Prostate gland (tissue), 2 donors: ENCODE measurements at places on chromosomes 6 and 20. TPM values are rescaled to one million over a fixed set of nuclear protein-coding genes. Genes with fewer than 3 reads are reported as not detected.

DNA sequence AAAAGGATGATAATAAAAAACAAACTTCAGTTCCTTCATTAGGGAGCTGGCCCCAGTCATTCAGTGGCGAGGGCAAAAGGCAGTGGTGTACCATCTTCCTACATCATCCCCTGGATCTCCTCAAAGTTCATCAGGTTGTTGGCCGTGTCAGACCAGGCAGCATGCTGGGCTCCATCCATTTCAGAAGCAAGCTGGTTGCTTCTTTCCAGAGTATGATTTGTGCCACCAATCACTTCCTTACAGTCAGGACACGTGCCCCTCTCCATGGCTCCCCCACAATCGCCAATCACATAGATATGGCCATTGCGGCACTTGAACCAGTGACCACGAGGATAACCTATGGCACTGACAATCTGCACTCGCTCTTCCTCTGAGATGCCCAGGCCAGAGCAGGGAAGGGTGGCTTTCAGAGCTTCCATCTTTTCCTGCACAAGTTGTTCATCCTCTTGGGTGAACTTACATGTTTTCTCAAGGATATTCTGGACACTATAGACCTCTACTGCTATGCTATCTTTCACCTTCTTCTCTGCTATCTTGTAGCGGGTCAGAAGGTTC lies 28.0 kb downstream of the DDX27 start:
- DNase-seq: no peak

GRCh38 chr6:156905801-156906200 lies 128.6 kb downstream of the ARID1B start:
- no peak for DNase-seq

DNA sequence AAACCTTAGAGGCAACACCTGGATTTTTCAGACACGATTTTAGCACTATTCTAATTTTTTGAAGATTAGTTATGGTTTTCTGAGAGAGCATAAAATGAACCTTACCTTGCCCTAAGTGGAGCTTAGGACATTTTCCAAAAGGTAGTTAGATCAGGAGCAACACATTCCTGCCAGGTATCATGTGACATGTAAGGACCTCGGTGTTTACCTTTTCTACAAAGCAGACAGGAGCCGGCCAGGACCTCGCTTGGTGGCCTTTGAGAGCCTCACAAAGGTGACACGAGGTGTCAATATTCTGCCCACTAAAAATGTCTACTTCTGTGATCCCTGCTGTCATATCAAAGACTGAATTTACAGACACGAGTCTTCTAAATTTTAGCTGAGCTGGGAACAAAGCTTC lies 174.9 kb downstream of the SMOC2 start:
- DNase-seq: peak; percentile 66

- DNase-seq: no peak
Observed at GRCh38 chr6:157535340-157536222, 154.6 kb downstream of the ZDHHC14 start.

DNA sequence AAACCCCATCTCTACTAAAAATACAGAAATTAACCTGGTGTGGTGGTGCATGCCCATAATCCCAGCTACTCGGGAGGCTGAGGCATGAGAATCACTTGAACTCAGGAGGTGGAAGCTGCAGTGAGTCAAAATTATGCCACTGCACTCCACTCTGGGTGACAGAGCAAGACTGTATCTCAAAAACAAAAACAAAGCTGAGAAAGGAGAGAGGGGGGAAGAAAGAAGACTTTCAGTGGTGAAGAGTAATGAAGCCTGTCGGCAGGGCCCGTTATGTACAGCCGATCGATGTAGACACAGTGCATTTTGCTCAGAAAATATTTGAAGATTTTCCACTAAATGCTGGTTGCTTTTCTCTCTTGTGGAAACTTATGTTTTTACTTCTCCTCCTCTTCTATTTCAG lies 13.8 kb downstream of the VAPB start:
- DNase-seq: no peak

GRCh38 chr6:53306819-53307347 lies 41.9 kb downstream of the ELOVL5 start:
- DNase-seq: no peak

DNA sequence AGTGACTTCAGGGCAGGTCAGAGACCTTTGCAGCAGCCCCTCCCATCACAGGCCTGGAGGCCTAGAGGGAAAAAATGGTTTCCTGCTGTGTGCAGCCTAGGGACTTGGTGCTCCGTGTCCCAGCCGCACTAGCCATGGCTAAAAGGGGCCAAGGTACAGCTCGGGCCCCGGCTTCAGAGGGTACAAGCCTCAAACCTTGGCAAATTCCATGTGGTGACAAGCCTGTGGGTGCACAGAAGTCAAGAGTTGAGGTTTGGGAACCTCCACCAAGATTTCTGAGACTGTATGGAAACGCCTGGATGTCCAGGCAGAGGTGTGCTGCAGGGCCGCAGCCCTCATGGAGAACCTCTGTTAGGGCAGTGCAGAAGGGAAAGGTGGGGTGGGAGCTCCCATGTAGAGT lies 34.0 kb downstream of the UBE3D start:
- DNase-seq: no peak

FOXS1 gene
- 8.3 TPM for total RNA-seq

PARD6B gene
- 8.3 TPM for total RNA-seq

DNA sequence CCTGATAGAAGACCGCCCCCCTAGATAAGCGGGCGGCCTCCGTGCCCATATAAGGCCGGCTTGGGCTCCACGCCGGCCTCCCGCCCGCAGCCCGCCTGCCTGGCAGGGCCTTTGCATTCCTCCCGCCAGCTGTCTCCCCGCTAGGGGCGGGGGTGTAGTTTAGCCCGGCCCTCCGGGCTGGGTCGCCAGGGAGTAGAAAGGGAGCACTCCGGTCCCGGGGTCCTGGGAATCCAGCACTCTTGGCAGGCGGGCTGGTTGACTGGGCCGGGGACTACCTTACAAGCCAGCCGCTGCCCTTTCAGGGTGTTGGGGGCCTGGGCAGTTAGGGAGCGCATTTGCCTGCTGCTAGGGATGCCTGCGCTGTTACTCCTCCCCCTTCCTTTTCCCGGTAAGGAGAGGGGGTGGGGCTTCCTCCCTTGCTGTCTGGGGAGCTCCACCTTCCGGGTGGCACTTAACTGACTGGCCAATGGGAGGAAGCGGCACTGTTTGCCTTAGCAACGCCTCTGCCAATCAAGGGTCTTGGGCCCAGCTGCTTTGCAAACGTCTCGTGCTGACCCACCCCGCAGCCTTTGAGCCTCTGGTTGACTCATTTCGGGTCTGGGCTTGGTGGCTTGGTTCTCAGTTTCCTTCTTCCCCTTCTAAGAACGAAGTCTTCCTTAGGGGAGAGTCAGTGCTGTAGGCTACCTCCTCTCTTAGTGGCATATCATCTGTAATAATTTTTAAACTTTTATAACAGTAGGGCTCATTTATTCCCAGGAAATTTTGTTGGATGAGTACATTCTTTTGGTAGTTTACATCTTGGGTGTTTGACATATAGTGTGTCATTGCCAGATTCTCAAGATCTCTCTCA lies 3.4 kb downstream of the SRF start:
- DNase-seq: peak; percentile 99

DNA sequence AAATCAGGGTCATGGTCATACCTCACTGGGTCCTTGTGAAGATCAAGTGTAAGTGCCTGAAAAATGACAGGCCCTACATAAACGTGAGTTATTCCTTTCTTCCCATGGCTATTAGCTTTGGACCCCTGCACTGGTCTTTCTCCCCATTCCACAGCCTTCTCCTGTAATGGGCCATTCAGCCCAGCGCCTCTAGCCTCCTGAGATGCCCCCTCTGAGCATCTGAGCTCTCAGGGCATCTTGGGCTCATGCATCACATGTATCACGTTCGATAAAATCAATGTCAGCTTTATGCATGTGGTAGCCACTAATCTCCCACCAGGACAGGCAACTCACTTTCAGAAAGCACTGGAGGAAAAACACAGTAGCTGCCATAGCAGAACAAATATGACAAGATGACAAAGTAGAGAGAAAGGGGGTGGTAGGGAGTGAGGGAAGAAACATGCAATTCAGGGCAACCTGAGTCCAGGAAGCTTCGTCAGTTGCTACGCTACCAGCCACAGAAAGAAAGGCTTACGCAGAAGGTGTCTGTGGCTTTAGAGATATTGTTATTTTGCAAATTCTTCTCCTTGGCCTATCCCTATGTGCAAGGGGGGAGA lies 498.8 kb downstream of the PTPRT start:
- no peak for DNase-seq

DNA sequence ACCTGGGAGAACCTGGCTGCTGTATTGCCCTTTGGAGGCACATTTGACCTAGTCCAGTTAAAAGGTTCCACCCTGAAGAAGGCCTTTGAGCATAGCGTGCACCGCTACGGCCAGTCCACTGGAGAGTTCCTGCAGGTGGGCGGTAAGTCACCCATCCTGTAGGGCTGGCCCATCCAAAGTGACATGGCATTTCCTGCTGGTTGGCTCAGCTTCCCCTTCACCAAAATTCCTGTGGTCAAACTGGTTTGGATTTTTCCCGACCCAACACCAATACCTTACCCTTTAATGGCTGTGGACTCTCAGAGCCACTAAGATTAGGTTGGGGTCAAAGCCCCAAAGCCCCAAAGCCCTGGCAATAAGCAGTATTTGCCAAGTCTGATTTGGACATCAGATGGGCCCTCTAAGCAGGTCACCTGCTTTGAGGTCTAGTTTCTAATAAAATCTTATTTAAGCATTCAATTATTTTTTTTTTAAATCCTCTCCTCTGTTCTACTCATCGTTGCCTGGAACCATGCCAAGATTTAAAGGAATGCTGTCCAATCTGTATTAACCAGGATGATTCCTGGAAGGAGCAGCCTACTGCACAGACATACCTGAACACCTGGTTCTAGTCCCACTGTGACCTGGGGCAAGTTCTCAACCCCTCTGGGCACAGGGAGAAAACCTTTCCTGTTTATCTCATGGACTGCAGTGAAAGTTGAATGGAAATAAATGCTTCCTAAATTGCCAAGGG lies 40.8 kb downstream of the NT5E start:
- no peak for DNase-seq

DNA sequence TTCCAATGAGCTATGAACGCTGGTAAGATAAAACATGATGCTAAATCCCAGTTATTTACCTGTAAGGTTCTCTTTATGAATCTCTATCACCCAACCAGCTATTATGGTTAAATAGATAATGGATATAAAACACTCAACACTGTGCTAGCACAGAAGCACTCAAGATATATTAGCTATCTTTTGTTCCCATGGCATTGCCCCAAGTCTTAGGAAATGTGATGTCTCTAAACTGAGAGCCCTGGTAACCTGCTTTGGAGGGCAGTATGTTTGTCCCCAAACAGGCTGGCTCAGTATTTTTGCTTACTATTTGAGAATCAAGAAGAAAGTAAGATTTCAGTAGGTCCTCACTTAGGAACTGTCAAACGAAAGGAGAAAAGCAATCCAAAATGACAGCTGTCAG lies 90.5 kb downstream of the BTBD9 start:
- DNase-seq: no peak

PRICKLE4 gene
- total RNA-seq: 11.4 TPM

DNA sequence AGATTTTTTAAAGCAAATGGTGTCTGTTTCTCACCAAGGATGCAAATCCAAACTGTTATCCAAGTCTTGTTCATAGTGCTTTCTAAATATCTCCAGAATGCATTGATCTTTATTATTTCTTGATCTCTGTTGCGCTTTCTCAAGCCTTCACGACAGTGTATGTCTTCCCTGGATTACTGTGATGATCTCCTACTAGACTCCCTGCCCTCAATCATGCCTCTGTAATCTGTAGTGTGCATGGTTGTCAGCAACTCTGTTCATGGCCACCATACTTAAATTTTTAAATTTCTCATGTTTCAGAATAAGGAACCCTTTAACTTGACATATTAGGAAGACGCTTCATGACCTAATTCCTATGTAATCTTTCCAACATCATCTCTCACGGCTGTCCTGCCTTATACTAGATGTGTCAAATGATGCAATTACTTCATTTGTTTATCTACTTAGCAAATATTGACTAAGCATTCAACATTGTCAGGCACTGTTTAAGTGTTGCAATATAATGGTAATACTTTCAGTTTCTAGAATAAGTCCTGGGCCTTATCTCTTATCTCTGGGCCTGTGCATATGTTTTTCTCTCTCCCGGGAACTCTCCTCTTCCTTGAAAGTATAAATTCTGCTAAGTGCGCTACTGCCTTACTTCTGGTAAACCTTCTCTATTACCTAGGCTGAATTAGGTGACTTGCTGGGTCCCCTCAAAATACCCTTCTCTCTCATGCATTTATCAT lies 25.6 kb upstream of the AHI1 start:
- DNase-seq: no peak

ARMC12 gene
- 4.4 TPM for total RNA-seq

DPPA5 gene
- not detected for total RNA-seq

DNA sequence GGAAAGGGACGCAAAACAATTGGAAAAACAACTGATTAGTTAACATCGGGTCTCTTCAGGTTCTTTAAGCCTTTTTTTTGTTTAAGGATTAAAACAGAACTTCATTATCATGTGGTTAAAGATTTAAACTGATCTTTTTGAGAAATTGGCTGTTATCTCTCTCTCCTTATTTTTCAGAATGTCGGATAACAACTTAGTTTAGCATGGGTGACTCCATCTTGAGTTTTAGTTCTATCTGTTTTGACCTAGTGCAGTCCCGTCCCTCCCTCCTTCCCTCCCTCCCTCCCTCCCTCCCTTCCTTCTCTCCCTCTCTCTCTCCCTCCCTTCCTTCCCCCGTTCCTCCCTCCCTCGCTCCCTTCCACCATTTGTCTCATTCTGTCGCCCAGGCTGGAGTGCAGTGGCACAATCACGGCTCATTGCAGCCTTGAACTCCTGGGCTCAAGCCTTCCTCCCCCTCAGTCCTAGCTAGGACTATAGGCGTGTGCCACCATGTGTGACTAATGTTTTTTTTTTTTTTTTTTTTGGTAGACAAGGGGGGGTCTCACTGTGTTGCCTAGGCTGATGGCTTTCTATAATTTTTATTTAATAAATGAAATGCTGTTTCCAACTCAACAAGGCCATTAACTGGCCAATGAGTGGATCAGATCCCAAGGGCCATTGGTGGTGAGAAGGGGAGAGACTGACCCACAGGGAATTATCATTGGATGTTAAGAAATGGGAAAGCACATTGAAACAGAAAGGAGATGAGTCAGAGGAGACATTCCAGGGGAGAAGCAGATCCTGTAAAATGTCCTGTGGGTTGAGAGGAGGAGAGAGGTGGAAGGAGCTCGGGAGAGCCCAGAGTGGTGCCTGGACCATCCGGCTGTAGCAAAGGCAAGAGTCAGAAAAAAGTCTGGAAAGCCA lies 13.6 kb downstream of the BAK1 start:
- DNase-seq: no peak
